Glutamatergic neuron (in vitro differentiated cells): ENCODE measurements at places on chromosomes 13 and 19. TPM values are rescaled to one million over a fixed set of nuclear protein-coding genes. Genes with fewer than 3 reads are reported as not detected.
A peak's percentile ranks its signal among the peaks of the same experiment; 100 is the strongest.

The MUC16 gene
- total RNA-seq: not detected

The CYP4F2 gene
- total RNA-seq: not detected

The PLPPR3 gene
- total RNA-seq: 392 TPM

The TNFSF11 gene
- not detected for total RNA-seq

The EID2B gene
- total RNA-seq: 7.6 TPM

The NXNL1 gene
- not detected for total RNA-seq

The UPK1A gene
- total RNA-seq: not detected

The ZNF99 gene
- total RNA-seq: not detected

DNA sequence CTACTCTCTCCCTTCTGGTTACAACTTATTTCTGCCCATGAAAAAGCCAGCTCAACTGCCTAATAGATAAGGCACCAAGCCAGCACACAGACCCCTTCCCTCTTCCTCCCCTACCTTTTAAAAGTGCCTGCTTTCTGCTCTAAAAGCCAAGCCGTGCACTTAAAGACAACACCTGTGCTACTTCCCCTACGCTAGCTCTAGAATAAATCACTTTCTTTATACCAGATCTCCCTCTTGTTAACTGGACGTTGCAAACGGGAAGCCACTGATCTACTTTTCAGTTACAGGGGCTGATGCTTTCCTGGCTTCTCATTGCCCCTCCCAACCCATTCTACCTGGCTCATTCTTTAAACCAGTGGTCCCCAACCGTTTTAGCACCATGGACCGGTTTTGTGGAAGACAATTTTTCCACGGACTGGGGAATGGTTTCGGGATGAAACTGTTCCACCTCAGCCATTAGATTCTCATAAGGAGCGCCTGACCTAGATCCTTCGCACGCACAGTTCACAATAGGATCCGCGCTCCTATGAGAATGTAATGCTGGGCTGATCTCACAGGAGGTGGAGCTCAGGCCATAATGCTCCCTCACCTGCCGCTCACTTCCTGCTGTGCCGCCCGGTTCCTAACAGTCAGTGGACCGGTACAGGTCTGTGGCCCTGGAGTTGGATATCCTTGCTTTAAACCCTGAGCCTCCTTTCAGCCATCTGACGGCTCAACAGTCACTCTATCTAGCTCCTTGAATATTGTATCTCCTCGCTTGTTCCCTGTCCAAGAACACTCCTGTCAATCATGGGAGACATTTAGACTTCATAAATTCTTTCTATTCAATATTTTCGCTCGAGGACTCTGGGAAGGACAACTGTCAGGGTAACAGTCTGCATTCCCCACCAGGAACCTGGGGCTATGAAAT lies 841 bp upstream of the ZNF223 start:
- DNase-seq: no peak

DNA sequence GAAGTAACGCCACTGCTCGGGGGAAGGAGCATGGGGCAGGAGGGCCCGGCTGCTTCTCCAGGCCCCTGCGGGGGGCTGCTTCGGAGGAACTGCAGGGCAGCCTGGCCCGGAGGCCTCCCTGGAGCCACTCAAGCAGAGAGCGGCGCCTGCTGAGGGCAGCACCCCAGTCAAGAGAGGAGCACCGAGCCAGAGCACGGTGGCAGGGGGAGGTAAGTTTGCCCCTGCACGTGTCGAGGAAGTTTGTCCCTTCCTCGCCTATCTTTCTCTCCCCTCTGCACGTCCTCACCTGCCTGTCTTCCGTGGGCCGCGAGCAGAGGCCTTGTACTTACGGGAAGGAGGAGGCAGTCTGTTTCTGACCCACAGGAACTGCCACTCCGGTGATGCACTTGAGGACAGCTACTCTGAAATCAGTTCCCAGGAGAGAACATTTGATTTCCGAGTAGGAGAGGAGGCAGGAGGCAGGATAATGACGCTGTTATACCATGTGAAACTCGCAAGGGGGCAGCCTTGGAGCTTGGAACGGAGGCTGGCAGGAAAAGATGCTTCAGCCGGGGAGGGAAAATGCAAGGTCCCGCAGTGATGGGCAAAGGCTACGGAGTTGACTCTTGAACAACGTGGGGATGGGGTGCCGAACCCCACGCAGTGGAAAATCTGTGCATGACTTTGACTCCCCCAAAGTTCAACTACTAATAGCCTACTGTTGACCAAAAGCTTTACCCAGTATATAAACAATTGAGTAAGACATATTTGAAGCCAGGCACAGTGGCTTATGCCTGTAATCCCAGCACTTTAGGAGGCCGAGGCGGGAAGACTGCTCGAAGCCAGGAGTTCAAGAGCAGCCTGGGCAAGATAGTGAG lies 5.0 kb downstream of the FFAR1 start:
- peak; percentile 68 for DNase-seq

- no peak for DNase-seq
Measured at GRCh38 chr19:16061943-16062342, 14.4 kb upstream of the TPM4 start.

DNA sequence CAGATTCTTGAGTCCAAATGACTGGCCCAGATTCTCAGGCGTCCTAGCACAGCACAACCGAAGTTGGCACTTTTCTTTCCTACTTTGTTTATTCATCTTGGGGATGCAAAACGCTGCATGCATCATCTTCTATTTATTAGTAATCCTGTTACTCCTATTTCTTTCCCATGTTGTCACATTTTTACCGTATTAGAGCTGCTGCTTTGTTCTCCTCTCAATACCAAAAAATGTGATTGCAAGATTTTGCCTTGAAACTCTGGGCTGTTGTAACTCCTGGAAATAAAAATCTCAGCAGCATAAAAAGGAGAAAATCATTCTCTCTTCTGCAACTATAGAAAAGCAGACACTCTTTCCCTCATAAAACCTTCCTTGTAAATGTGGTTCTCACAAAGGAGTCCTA lies 12.9 kb upstream of the IGSF23 start:
- no peak for DNase-seq

DNA sequence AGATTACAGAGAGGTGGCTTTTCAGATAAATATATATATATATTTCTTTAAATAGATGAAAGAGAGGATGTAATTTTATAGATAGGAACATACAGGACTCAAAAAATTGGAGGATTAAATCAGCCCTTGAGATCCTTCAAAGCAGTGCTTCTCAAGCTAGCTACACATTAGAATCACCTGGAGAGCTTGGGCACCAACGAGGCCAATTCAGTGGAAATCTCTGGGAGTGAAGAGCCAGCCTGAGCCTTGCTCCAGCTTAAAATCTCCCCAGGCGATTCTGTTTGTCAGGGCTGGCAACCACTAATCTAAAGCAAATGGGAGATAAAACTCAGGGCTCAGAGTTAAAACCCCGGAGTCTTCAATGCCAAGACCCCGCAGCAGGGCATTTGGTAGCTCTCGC lies 15.0 kb upstream of the CLN5 start:
- no peak for DNase-seq

GRCh38 chr19:13014101-13014920 lies 19.0 kb downstream of the NFIX start:
- no peak for DNase-seq

DNA sequence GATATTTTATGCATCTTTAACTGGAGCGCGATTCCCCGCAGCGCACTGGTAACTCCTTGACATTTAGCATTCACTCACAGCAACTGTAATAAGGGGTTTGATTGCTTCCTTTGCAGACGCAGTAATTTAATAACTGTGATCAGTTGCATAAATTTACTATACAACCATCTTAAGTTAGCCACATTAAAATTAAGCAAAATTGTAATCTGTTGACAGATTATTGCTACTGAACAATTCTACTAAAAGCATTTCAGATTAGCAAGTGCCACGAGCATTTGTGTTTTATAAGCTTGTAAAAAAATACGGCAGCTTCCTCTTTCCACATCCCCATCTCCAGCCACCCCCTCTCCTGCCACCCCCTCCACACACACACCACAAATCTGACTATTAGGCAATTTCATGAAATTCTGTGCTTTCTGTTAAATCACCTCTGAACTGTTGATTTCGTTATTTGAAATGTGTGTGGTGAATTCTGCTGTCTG lies 44.4 kb downstream of the TSHZ3 start:
- DNase-seq: no peak

DNA sequence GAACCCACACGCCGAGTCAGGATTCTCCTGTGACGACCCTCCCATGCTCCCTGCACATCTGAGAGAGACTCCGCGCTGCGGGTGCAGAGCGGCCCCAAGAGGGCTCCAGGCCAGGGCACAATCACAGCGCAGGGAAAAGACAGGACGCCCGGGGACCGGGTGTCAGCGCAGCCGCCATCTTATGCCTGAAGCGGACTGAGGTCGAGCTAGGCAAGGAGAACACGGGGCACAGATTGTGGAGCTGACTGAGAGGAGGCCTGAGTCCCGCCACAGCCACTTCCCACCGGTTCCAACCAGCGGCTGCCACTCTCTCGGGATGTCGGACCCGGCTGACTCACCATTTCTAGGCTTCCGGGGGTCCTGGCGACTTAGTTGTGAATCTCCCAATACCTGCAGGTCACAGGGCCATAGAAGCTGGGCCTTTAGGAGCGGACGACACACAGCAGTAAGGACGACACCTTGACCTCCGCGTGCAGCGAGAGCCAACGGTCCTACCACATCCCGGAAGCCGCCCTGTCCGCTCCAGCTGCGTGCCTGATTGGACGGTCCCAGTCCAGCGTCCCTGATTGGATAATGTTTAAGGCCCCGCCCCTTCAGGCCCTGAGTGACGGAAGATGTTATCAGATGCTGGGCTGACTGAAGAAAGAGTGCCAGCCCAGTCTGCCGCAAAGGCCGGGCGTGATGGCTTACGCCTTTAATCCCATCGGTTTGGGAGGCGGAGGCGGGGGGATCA lies at the start of gene ZNF728:
Gene ZNF728, minus strand, starts transcription at position 487 of the 733 bp plus-strand sequence. Its CDS starts 146 bp downstream, at position 341.
- no peak for DNase-seq

DNA sequence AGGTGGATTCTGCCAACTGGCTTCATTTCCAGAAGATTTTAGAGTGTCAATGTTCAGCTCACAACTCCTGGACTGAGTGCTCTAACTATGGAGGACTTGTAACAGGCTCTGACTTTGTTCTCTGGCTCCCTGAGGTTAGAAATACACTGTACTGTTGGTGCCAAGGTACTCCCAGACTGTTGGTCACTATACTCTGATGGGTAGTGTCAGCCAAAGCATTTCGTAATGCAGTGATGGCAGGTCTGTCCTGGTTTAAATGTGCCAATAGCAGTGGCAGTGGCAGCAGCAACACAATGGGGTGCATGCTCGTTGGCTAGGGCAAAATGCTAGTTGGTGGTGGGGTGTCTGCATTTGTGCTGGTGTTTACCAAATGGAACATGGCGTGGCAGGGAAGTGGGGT lies 472.2 kb downstream of the TDRD3 start:
- DNase-seq: no peak

DNA sequence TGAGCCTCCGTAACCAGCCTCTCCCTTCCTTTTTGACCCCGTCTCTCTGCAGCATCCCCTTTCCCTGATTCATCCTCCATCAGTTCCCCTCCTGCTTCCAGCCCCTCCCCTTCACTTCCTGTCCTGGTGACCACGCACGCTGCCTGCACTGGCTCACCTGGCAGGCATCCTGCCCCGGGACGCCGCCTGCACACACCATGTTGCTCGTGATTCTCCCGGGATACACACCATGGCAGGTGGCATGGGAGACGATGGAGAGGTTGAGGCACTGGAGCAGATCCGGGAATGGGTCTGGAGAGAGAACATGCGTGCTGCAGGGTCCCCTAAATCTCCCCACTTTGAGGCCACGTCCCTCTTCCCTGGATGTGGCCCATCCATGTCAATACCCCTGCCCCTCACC lies 4.2 kb downstream of the KLK12 start:
- no peak for DNase-seq

DNA sequence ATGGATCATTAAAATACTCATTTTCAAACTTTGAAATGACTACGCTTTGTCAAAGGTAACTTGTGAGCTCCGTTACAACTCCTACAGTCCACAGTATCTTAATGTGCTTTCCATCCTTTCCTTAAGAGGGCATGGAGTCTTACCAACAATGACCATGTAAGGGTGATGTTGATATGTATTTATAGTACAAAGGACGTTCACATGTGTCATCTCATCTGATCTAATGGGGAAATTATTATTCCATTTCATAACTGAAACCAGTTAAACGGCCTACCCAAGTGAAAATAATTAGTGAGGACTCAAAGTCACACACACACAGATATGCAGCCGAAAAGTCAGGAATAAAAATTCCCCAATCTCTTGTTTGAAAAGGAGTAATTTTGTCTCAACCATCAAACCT lies 9.6 kb downstream of the USP12 start:
- DNase-seq: no peak

DNA sequence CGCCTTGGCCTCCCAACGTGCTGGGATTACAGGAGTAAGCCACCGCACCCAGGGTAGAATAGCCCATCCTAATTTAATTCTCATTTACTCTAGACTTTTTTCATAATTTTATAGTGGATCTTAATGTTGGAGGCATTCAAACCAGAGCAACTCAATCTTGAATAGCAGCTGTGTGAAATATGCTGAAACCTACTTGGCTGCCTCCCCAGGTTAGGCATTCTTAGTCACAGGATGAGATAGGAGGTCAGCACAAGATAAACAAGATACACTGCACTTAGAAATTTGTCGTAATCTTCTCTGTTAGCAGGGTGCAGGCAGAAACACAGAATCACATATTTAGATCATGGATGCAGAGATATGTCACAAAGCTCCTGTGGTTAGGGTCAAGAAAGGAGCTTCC lies 2.7 kb upstream of the ZNF43 start:
- DNase-seq: no peak

DNA sequence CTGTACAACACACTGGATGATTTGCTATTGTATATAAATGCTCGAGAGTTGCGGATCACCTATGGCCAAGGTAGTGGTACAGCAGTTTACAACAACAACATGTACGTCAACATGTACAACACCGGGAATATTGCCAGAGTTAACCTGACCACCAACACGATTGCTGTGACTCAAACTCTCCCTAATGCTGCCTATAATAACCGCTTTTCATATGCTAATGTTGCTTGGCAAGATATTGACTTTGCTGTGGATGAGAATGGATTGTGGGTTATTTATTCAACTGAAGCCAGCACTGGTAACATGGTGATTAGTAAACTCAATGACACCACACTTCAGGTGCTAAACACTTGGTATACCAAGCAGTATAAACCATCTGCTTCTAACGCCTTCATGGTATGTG lies 21.5 kb downstream of the OLFM4 start:
- DNase-seq: no peak

DNA sequence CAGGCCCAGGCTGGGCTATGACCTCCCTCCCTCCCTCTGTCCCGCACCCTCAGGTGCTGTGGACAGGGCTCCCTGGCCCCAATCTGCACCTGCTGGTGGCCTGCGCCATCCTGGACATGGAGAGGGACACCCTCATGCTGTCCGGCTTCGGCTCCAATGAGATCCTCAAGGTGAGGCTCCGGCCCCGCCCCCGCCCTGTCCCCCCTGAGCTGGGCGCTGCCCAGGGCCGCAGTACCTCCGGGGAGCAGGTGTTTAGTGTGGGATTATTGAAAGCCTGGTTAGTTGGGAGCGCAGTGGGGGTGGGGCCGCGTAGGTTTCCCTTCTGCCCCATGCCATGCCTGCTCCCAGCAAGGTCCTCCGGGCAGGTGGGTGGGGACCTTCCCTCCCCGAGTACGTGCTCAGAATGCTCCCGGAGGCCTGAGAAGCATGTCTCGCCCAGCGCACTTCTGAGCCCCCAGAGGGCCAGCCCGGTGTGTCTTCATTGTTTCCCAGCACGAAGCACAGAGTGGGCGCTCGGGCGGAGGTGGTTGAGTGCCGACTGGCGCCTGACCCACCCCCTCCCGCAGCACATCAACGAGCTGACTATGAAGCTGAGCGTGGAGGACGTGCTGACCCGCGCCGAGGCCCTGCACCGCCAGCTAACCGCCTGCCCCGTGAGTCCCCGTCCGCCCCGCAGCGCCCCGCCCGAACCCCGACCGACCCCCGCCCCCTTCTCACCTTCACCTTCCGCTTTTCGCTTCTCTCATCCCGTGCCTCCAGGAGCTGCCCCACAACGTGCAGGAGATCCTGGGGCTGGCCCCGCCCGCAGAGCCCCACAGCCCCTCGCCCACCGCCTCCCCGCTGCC lies 8.8 kb downstream of the IL4I1 start:
- peak; percentile 21 for DNase-seq
